HepG2 (cell line): ENCODE measurements at places on chromosomes 2 and 18. TPM values are rescaled to one million over a fixed set of nuclear protein-coding genes. Genes with fewer than 3 reads are reported as not detected.

Gene SPR
- 32.4 and 34.0 TPM in 2 replicates for polyA plus RNA-seq

Gene METTL21A
- 36.7 and 42.4 TPM in 2 replicates for polyA plus RNA-seq

Gene C2orf78
- not detected in 2 replicates for polyA plus RNA-seq

Gene ARHGAP25
- polyA plus RNA-seq: not detected in 2 replicates

Gene CD8B2
- not detected in 2 replicates for polyA plus RNA-seq

Gene DSG3
- not detected in 2 replicates for polyA plus RNA-seq

Gene LIMS2
- 1.9 and 2.0 TPM in 2 replicates for polyA plus RNA-seq

GRCh38 chr2:205903549-205904129, 182.3 kb downstream of the INO80D start:
- peak; percentile 79 for DNase-seq

DNA sequence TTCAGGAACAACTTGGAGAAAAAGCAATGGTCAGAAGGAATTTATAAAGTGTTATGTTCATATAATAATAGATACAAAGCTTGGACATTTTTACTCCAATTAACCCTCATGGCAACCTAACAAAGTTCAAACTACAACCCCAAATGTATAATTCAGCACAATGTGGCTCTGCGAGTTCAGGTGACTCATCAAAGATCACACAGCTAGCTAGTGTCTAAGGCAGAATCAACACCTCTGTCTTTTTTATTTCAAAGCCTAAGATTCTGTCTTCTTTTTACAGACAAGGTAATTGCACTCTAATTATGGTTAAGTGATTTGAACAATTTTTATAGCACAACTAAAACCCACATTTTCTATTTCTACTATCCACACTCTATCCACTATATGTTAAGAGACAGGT, 90.5 kb downstream of the CHST9 start:
- peak; percentile 37 for DNase-seq

GRCh38 chr18:51107082-51107481, 77.1 kb downstream of the SMAD4 start:
- no peak for DNase-seq

- peak; percentile 80 for DNase-seq
Measured at GRCh38 chr2:95057535-95058370, 32.2 kb downstream of the MAL start.

- no peak for DNase-seq
Measured at GRCh38 chr2:120219766-120220165, 3.4 kb downstream of the TMEM185B start.

- no peak for DNase-seq
Measured at GRCh38 chr2:149814049-149814448, 226.5 kb upstream of the MMADHC start.

DNA sequence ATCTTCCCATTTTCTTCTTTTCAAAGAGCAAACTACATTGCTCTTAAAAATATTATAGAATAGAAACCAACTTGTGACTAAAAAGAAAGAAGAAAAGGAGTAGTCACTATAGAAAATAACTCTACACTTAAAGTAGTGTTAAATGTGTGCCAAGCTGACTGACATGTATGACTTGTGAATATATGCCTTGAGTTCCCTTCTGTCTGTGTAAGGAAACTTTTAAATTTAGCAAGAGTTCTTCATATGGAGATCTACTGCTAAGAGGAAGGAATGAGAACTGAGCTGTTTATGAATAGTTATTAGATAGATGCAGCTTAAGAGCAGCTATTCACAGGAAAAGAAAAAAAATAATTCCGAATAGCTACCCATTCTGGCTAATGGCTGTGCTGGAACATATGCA, 1221.7 kb upstream of the ZEB2 start:
- DNase-seq: no peak

DNA sequence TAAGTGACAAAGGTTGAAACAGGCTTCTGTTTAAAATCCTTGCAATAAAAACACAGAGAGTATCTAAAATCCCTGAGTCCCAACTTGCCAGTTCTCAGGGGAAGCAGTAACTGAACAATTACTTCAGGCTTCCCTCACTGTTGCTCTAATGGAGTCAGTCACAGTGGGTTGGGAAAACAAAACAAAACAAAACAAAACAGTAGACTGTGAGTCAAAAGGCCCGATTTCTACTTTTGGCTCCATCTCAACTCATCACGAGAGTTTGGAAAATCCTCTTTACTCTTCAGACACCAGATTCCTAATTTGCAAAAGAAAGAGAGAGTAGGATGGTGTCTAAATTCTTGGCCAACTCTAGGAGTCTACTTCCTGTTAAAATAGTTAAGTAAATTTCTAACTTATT, 1.1 kb downstream of the FSHR start:
- no peak for DNase-seq

DNA sequence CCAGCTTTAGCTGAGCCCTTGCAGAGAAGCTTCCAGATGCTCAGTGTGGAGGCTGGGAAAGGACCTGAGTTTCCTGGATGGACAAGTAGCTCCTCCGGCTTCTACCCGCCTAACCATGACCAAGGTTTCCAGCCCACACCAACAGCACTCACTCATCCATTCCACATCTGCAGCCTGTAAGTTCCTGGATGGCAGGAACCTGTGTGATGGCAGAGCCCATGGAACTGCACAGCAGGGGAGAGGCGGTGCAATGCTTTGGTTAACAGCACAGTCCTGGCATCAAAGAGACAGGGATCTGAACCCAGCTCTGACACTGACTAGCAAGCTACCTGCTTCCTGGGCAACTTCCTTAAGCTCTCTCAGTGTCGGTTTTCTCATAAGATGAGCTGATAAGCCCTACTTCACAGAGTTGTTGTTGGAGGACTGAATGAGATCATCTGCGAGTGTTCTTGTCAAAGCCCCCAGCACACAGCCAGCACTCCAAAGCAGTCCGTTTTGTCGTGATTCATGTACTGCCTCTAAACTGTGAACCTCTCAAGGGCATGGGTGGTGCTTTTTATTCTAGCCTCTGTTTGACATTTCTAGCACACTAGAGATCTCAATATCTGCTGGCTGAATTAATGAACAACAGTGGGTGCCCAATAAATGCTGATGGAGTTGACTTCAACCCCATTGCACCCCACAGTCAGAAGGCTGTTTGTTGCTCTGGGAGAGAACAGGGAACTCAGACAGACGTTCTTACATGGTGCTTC, 41.6 kb upstream of the OTOF start:
- no peak for DNase-seq

DNA sequence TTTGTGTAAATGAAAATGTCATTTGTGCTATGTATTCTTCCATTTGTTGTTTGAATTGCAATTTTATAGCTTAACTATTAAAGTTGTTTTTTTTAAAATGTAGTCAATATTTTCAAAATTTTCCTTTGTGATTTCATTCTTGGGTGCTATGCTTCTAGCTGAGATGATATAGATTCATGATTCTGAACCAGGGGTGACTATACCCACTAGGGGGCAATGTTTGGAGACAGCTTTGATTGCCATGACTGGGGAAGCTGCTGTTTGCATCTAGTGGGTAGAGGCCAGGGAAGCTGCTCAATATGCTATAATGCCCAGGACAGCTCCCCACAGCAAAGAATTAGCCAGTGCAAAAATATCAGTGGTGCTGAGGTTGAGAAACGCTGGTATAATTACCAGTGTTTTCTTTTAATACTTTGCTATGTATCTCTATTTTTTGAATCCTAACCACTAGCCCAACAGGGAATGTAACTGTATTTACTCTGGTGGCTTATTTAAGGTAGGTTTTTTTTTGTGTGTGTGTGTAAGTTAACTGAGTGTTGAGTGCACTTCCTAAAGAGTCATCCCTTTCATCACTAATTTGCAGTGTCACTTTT, 99.7 kb downstream of the MEP1B start:
- peak; percentile 66 for DNase-seq

DNA sequence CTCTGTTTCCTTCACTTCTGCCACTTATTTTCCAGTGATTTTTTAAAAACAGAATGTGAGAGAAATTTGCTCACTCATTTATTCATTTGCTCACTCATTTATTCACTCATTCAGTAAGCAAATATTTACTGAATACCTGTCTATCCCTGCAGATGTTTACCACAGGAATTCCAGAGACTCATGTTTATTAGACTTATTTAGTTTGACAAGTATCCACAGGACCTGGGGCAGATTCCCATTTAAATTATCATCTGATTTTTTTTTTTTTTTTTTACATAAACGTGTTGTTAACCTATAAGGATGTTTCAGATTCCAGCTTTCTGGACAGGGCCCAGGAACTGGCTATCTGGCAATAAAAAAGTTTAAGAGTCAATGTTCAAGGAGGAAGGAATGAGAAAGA, 175.1 kb upstream of the ERBB4 start:
- DNase-seq: no peak

DNA sequence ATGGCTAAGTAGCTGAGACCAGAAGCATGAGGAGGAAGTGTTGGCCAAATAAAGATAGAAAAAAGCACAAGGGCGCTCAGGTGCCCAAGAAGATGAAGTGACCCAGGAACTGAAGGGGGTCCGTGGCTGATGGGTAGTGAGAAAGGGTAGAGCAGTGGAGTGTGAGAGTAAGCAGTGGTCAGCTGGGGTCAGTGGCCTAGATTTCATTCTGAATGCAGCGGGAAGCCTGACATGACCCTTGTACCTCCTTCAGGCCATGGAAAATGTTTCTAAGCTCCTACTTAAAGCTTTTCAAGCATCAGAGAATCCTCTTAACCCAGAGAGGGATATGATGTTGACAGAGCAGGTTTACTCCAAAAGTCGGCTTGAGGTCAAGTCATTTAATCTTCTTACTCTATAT, 89.0 kb upstream of the UNC80 start:
- no peak for DNase-seq

DNA sequence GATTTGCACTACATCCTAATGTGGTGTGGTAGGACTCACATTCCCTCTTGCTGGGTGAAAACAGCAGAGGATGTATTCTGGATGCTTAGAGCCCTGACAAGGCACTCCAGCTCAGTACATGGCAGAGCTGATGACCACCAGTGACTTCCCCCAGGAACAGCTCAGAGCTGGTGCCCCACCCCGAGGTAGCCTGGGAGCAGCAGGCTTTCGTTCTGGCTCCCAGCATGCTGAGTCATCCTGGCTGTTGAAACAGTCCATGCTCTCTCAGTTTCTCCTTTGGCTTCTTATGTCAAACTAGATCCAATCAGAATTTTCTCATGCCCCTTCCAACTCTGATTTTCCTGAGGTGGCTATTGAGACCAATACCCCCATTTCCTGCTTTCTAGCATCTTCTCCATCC, 438.2 kb downstream of the NBAS start:
- no peak for DNase-seq

DNA sequence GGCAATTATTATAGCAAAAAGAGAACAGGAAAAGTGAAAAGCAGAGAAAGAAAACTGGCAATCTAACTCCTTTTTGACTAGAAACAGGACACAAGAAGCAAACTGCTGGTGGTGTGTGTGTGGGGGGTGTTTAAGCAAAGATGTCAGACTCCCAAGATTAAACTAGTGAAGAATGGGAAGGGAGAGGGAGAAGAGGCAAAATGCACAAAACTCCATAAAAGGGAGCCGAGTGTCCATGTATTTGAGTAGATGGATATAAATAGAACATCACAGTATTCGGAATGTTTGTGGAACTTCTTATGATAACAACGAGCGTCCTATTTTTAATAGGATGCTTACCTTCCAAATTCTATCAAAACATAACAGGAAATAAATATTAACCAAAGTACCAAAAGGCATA, 179.8 kb upstream of the TRIB2 start:
- DNase-seq: no peak

GRCh38 chr2:196160101-196160500, 11.3 kb downstream of the STK17B start:
- no peak for DNase-seq

DNA sequence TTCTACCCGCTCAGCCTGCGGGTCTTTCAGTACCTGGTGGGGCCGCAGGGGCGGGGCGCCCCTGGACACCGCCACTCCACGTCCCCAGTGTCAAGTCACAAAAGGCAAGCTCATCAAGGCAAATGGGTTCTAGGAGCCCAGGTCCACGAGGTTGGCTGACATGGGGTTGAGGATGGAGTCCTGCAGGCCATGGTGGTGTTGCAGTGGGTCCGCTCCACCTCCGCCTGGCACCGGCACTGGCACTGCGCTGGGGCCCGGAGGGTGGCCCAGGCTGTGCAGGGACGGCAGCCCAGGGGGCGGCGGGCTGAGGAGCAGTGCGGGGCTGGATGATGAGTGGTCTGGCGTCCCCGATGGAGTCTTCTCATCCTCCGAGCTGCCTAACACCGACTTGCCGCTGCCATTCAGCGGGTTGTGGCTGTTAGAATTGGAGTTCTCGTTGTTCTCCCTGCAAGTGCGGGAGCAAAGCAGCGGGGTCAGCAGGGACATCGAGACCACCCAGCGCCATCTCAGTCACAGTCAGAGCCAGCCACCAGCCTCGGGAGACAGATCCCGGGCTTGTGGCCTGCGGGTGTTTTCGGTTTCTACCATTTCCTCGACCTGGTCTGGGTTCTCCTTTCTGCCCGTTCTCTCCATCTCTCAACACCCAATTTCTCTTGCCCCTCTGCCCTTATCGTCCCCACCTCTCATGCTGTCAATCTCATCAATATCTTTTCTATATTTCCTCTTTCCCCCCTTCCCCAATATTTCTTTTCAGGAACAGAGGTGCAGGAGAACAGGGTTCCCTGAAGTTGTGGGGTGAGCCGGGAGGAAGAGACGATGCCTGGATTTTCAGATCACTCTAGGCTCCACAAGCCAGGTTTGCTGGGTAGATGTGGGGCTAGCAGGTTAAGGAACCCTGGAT, 3.0 kb downstream of the SIX2 start:
- DNase-seq: no peak

DNA sequence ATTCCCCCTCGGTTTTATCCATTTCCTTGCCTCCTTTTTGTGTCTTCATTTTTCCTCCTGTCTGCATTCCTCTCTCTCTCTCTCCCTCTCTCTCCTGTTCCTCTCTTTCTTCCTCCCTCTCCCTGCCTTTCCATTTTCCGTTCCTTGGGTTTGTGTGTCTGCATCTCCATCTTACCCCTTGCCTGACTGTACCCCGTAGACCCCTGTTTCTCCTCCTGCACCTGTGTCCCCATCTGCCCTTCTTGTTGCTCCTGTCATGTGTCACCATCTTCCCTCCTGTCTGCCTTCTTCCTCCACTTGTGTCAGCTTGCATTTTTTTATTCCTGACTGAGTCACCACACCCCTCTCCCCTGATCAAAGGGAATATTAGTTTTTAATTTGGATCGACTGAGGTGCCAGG, 1.8 kb downstream of the CDK5R2 start:
- DNase-seq: no peak

GRCh38 chr2:3770724-3771415, 67.5 kb downstream of the DCDC2C start:
- DNase-seq: no peak

GRCh38 chr2:28980368-28981015, 606 bp upstream of the TOGARAM2 start:
- DNase-seq: no peak

DNA sequence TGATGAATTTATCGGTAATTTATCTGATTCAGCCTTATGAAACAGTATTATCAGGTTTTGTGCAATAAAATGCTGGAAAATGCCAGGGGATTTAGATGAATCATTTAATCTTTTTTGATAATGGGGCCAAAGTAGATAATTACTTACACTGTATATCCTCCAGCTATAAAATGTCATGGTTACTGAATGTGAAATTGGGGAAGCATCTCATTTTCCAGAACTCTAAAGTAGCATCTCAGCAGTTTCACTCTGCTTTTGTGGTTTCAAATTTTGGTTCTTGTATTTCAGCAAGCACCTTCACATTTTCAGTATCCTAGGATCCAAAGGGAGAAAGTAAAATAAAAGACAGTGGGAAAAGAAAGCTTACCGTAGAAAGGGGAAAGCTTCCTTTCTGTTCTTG, 12.8 kb downstream of the ANKRD62 start:
- DNase-seq: no peak

- DNase-seq: no peak
Measured at GRCh38 chr2:179856205-179856604, 5.2 kb downstream of the ZNF385B start.

GRCh38 chr2:12493031-12493513, 223.7 kb upstream of the TRIB2 start:
- DNase-seq: no peak
